Stimulated activated CD8-positive, alpha-beta memory T cell treated with anti-CD3 and anti-CD28 coated beads, Interleukin-7, amount 100 ng/mL, for 48 hours (primary cell): ENCODE measurements at places on chromosomes 7 and 10.

DNA sequence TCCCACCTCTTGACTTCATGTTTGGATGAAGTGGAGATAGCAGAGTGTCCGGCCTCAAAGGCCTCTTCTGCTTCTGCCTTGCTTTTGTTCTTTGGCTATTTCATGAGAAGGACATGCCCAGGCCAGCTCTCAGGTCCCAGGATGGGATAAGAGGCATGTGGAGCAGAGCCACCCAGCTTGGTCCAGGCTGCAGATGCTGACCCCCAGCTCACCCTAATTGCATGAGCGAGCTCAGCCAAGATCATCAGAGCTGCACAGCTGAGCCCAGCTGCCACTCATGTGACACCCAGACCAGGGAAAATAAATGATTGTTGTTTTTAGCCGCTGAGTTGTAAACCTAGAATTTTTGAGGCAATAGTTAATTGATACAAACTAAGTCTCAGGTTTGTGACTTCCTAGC is 230.0 kb downstream of the PHF14 start:
- DNase-seq = no peak

GRCh38 chr10:89515031-89515841 is 20.2 kb downstream of the SLC16A12 start:
- DNase-seq = no peak

DNA sequence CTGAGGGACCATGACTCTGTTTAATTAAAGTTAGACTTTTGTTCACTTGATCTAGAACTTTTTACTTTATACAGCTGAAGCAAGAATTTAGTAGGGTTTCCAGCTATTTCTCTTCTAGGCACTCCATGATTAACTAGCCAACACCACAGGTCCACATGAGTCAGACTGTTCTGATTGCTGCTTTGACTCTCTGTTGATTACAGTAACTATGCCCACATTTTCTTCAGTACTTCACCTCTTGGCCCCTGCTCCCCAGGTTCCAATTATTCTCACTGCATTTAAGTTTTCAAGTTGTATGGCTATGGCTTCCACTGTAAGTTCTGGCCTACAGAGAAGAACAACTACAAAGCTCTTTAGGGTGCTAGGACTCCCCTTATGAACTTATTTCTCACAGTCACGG is 737.2 kb upstream of the IGFBP3 start:
- DNase-seq = no peak

- DNase-seq = no peak
These were observed 759 bp downstream of the DNAJB12 start for GRCh38 chr10:72353965-72354355.

- DNase-seq = no peak
These were observed 31.8 kb downstream of the PCLO start for GRCh38 chr7:83130623-83131545.

GRCh38 chr10:119005362-119006043 is 24.0 kb upstream of the NANOS1 start:
- DNase-seq = no peak

GRCh38 chr7:110853263-110853662 is 237.7 kb upstream of the LRRN3 start:
- no peak for DNase-seq

- DNase-seq = no peak
These were observed 72.2 kb downstream of the TCF7L2 start for GRCh38 chr10:113022265-113022664.

- DNase-seq = no peak
These were observed 15.3 kb downstream of the ECHDC3 start for GRCh38 chr10:11757454-11757820.

DNA sequence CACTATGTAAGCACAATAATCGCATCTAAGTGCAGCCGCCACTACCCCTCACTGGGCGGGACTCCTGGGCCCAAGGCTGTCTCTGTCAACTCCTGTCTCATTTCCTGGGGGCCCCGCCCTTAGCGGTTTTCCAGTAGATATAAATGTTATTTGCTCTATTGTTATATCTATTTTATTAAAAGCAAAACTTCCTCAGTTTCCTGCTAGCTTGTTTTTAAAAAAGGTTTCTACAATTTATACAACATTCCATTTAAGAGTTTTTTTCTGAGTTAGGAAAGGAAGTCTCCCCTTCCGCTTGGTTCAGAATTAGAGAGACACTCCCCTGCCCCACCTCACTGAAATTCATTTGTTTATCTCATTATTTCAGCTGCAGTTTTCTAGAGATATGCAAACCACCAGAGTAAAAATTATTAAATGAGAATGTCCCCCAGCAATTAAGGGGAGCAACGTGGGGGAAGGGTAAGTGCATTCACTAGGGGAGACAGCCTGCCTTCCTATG is 82.7 kb downstream of the RAMP3 start:
- no peak for DNase-seq

- DNase-seq = no peak
These were observed 406 bp downstream of the SYNPO2L start for GRCh38 chr10:73655257-73655989.

DNA sequence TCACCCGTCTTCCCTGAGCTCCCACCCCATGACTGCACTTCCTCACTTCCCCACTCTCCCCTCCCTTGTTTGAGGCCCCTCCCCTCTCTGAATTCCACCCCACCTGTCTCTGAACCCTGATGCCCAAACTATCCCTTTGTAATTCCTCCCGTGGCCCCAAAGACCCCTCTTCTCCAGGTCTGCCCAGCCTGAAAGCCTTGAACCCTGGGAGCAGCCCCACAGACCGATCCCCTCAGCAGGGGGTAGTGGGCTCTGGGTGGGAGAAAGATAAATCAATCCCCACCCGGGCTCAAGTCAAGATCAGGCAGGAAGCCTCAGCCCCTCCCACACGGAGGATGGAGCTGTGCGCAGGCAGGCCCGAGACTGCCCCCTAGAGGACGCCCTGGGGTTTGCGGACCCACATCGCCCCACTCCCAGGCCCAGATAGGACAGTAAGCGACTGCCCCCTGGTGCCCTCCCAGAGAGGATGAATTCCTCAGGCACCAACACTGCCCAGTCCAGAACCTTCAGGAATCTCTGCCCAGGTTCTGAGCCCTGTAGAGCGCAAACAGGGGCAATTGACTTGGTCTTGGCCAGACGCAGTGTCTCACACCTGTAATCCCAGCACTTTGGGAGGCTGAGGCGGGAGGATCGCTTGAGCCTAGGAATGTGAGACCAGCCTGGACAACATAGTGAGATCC is 11.7 kb downstream of the HSPB1 start:
- peak; percentile 89 for DNase-seq

DNA sequence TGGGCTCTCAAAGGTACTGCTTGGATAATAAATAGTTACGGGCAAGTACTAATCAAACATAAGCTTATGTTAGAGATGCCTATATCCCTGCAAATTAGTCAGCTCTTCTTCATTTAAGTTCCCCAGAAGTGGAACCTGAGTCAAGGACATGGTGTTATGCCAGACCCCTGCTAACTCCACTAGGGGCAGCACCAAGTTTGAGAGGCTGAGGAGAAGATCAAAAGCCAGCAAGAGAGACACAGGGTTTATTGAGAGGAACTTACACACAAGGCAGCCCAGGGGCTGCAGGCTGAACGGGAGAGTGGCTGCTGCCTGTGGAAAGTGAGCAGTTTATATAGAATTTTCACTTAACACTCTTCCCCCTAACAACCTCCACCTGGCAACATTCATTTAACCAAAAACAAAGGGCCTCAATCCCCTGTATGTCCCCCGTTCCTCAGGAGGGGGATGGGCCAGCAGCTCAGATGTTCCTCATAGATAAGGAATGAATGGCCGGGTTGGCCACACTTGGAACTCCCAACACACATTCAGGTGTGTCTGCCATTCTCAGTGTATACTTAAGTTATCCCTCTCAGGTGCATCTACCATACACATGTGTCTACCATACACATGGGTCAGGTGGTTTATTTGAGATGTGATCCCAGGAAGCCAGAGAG is 62.6 kb upstream of the GHITM start:
- DNase-seq = no peak

DNA sequence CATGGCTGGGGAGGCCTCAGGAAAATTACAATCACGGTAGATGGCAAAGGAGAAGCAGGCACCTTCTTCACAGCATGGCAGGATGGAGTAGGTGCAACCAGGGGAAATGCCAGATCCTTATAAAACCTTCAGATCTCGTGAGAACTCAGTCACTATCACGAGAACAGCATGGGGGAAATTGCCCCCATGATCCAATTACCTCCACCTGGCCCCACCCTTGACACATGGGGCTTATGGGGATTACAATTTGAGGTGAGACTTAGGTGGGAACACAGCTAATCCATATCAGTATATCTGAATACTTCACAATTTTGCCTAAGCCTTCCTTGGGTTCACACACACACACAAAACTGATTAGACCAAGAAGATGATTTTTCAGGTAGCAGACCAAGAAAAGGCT is 145.1 kb upstream of the COL1A2 start:
- no peak for DNase-seq

DNA sequence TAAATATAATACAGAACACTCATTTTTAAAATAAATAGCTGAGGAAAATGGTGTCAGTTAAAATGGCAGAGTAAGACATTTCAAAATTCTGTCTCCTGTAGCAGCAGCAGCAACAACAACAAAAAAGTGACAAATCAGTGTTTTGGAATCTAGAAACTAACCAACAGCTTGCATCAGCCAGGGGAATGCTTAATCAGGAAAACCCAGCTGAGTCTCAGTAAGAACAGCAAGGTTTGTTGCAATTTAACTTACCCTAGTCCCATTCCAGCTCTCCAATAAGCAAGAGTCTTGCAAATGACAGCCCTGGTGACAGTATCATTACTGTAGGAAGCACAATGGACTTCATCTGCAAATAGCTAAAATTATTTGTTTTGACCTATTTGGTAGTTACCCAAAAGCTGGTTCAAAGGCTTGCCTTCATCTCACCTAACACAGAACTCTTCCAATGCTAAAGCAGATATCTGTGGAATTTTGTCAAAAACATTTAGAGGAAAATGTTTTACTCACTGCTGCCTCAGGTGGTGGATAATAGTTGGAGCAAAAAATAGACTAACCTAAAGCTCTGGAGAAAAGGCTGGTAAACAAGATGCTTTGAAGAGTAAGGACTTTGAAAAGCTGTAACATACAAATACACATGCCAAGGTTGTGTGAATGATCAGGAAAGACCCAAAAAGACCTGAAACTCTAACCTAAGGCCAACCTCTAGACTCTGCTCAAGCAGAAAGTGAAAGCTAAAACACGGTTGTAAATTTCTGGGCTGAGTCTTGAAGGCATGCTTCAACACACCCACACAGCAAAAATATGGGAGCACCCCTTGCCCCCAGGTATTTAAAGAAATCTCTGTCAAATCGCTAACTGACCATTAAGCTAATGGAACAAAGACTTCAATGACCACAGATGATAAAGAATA is 9.9 kb upstream of the ARHGAP22 start:
- no peak for DNase-seq

DNA sequence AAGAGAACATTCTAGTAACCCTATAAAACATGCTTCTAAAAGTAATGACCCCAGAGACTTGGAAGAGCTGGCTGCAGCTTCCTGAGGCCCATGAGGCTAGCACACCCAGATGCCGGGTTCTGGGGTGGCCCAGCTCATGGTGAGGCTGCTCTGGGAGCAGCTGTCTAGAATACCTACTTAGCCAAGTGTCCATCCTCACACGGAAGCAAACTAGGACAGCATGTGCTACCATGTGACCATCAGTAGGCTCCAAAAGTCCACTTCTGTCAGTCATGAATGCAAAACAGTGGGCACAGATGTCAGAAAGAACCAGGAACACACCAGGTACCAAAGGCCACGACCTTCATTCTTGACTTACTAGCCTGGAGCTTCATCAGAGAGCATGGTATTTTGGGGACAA is 32.4 kb downstream of the CTBP2 start:
- DNase-seq = no peak

GRCh38 chr7:108457871-108458270 is 1.6 kb upstream of the NRCAM start:
- DNase-seq = no peak

DNA sequence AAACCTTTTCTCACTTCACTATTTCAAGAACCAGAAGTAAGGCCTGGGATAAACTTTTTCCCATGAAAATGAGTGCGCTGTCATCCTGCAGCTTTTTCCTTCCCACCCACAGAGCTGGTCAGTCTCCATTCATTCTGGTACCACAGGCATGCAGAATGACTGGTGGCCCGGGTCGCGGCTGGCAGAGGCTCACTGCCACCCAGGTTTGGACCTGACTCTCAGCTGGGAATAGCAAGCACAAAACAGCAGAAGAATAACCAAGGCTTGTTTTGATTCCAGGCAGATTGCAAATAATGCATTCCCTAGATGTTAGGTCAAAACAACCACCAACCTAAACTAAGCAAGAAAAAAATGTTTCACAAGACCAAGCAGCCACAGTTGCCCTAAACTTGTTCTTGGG is 190.5 kb upstream of the NRP1 start:
- DNase-seq = no peak

- no peak for DNase-seq
These were observed 436.8 kb upstream of the GALNT17 start for GRCh38 chr7:70694971-70695794.

DNA sequence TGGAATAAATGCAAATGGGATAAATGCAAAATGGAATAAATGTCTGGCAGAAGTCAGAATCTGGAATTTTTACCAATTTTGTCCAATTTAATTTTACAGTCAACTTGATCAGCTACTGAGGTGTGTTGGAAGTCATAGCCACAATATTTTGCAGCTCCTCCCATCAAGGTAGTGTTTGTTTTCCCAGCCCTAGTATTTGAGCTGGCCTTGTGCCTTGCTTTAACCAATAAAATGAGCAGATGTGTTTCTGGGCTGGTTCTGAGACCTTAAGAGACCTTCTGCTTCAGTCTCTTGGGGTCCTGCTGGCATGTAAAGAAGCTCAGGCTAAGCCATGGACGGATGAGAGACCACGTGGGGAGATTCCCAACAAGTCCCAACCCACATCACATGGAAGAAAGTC is 42.7 kb upstream of the RSBN1L start:
- DNase-seq = no peak

GRCh38 chr7:99289185-99289584 is 16.5 kb downstream of the MYH16 start:
- DNase-seq = no peak

- no peak for DNase-seq
These were observed 89.5 kb upstream of the TES start for GRCh38 chr7:116120839-116121238.
